Calu3 (cell line): ENCODE measurements at places on chromosomes 16 and 17. TPM values are rescaled to one million over a fixed set of nuclear protein-coding genes. Genes with fewer than 3 reads are reported as not detected.
A peak's percentile ranks its signal among the peaks of the same experiment; 100 is the strongest.

DNA sequence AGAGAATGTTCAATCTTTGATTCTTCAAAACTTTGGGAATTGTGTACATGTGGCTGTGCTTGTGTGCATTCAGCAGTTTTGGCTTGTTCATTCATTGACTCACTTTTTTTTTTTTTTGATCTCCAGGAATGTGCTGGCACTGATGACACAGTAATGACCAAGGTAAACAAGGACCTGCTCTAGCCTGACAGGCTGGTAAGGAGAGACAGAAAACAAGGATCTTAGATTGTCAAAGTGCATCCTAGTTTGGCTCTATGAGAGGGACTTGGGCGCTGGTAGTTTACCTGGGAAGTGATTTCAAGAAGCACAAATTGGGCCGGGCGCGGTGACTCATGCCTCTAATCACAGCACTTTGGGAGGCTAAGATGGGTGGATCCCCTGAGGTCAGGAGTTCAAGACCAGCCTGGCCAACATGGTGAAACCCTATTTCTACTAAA is 233.1 kb upstream of the WSCD1 start:
- DNase-seq, result peak; percentile 32
- peaks cover 42% of the 10 kb centered on the region for H3K4me1 ChIP-seq
- no peak overlapping the region for H3K4me3 ChIP-seq
- H3K27me3 ChIP-seq, result no peaks in the 10 kb centered on the region
- H3K36me3 ChIP-seq, result peaks cover 13% of the 10 kb centered on the region

DNA sequence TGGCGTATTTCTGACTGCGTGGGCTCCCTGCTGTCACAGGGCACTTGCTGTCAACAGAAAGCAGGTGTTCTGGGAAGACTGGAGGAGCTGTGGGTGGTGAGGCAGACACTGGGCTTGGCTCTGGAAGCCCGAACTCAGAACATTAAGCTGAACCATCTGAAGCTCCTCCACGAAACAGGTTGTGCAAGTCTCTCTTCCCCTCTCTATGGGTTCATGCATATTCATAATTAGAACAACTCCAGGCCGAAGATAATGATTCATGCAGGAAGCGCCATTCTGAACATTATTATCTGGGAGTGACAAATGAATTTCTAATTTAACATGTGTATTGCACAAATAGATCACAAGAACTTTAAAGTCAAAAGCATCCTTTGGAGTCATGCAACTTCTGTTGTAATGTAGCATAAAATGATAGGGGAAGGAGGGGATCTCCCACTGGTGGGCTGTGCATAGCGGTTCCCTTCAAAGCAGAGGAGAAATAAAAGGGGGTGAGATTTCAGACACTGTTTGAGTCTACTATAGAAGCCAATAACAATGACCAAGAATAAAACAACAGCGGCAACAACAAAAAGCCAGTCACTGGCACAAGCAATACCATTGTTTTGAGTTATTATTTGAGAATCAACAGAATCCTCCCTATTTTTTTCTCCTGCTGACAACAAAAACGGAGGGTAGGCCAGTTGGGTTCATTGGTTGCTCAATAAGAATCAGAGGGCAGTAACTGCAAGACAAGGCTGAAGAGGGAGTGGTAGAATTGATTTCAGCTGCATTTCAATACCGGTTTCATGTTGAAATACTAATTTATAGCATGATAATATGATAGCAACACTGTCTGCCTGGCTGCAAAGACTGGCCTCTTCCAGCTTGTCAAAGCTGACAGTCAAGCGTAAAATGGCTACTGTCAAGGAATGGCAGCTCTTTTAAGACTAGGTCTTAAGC is 407.3 kb downstream of the XYLT1 start:
- no peaks in the 10 kb centered on the region for H3K36me3 ChIP-seq
- no peak overlapping the region for H3K27ac ChIP-seq
- H3K27me3 ChIP-seq, result peaks cover 28% of the 10 kb centered on the region
- H3K4me3 ChIP-seq, result no peak overlapping the region

DNA sequence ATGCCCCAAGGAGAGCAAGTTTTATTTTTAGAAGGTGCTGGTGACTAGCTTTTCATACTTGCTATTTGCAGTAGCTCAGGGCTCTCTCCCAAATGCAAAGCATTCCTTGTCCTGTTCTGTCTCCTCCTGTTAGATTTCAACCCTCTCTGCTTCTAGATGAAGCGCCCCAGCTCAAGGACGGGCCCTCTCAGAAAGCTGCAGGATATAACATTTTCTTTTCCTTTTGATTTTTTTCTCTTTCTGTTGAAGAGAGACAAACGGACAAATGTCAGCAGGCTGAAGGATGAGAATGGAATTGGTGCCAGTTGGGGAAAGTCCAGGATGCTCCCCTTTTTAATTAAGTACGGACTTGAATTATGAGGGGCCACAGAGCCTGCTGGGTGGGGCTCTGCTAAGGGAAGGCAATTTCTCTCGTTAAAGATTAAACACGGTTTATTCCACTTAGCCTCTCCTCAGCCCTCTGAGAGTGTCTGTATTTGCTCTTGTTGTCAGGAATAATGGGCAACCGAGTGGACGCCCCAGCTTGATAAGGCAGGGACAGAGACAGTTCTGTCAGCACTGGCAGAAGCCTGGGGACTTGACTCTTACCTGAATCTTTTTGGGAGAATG is 6.2 kb upstream of the ETV4 start:
- H3K27ac ChIP-seq, result no peak overlapping the region
- no peak for DNase-seq
- no peaks in the 10 kb centered on the region for H3K27me3 ChIP-seq
- no peak overlapping the region for H3K4me3 ChIP-seq

DNA sequence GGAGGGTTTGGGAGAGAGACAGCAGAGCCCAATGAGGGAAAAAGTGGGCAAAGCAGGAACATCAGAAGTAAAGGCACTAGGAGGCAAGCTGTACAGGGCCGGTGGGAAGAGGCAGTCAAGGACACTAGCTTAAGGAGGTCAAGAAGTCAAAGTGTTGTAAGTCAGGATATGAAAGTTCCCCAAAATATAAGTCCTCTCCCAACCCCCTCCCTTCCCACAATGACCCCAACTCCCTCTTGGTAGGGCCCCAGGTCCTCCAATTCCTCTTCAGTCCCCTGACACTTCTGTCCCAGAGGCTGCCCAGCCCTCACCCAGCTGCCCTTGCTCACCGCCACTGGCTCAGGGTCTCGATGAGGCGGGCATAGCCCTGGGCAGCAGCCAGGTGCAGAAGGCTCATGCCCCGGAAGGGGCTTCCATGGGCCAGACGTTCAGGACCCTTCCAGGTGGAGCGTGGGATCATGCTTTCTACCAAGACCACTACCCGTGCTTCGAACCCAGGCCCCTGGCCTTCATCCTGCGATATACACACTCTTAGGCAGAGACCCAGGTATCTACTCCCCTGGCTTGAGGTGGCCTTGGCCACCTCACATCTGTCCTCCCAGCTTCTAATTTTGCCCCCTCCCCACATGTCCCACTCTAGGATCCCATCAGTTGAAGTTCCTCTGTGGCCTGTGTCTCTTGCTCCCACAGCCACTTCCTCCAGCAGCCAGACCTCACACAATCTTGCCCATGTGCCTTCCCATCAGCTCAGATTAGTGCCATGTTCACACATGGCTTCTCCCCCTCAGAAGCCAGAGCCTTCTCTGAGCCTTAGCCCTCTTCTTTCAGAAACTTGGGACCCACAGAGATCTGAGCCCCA is 5.9 kb upstream of the SPAG7 start:
- H3K4me3 ChIP-seq, result no peak overlapping the region
- H3K27me3 ChIP-seq, result no peaks in the 10 kb centered on the region
- H3K36me3 ChIP-seq, result peaks cover 19% of the 10 kb centered on the region

GRCh38 chr17:82217120-82217529 is 4.5 kb upstream of the CCDC57 start:
- H3K27me3 ChIP-seq, result no peaks in the 10 kb centered on the region
- H3K4me3 ChIP-seq, result peak overlapping the region; percentile 19
- DNase-seq, result no peak
- peaks cover 50% of the 10 kb centered on the region for H3K36me3 ChIP-seq
- peaks cover 46% of the 10 kb centered on the region for H3K4me1 ChIP-seq

DNA sequence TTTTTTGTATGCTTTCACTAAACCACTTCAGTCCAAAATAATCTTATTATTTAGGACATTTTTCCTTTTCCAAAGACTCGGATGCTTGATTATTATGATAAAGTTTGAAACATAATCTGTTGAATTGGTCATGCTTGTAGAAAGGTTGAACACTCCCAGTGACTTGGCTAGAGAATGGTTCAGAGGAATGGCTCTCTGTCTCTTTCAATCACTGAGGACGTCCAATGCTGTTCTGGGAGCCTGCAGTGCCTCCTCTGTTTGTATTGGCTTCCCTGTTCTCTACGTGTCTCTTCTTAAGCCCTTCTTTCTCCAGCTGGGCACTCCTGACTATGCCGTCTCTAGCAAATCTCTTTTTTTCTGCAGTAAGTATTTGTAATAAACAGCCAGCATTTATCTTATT is 369.0 kb upstream of the DYNLRB2 start:
- no peaks in the 10 kb centered on the region for H3K27me3 ChIP-seq
- no peak overlapping the region for H3K27ac ChIP-seq
- H3K36me3 ChIP-seq, result no peaks in the 10 kb centered on the region
- peaks cover 7% of the 10 kb centered on the region for H3K4me1 ChIP-seq

DNA sequence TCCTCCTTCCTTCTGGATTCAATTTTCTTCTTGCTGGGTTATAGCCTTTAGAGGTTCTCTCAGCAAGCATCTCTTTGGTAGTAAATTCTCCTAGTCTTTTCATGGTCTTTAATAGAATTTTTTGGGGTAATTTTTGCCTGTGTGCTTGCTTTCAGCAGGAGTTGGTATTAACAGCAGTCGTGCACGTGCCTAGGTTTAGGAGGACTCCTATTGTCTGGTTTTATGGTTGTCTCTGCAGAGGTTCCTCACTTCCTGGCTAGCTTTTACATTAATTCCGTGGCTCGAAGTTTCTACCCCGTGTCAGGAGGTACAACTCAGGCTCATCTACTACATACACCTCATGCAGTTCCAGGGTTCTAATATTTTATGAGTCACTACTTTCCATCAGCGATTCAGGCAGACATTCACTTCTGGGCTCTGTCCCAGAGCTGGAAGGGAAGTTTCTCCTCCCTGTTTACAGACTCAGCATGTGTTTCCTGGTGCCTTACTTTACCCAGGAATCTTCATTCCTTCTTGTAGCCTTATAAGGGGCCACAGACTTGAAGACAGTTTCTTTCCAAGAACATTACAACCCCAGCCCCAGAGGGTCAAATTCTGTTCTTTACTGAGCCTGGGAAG is 643.6 kb downstream of the HS3ST4 start:
- no peak overlapping the region for H3K27ac ChIP-seq
- no peak overlapping the region for H3K4me3 ChIP-seq
- H3K36me3 ChIP-seq, result no peaks in the 10 kb centered on the region
- DNase-seq, result no peak

BCO1 gene
- 6.6 and 9.1 TPM in 2 replicates for total RNA-seq
